Suprapubic skin (tissue), 4 donors: ENCODE measurements at places on chromosomes 16 and 17.

DNA sequence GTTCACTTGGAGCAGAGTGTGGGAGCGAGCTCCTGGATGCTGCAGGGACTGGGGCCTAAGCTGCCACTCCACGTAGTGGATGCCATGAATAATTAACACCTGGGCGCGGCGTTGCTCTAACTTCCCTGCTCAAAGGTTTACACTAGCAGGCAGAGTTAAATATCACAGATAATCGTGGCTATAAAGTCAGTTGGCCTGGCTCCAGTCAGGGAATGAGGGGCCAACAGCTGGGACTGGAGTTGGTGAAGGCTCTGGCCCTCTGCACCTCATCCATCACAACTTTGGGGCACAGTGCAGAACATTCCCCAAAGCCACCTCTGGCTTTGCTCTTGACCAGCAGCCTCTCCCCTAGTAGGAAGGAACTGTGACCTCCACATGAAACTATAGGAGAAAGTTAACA is 10.9 kb downstream of the HOXB4 start:
- no peaks in the 10 kb centered on the region for H3K36me3 ChIP-seq
- H3K27ac ChIP-seq, result no peak overlapping the region
- peaks cover 69% of the 10 kb centered on the region for H3K4me1 ChIP-seq
- H3K4me3 ChIP-seq, result no peak overlapping the region

GRCh38 chr17:74280093-74280513 is 6.1 kb downstream of the DNAI2 start:
- no peak overlapping the region for H3K4me3 ChIP-seq
- H3K4me1 ChIP-seq, result peaks cover 21% of the 10 kb centered on the region
- H3K36me3 ChIP-seq, result no peaks in the 10 kb centered on the region
- no peak overlapping the region for H3K27ac ChIP-seq
- no peak for DNase-seq
- H3K27me3 ChIP-seq, result peaks cover 8% of the 10 kb centered on the region

- peaks cover 51% of the 10 kb centered on the region for H3K4me1 ChIP-seq
- H3K36me3 ChIP-seq, result no peaks in the 10 kb centered on the region
- no peak overlapping the region for H3K4me3 ChIP-seq
- no peaks in the 10 kb centered on the region for H3K27me3 ChIP-seq
- DNase-seq, result no peak
These were observed 5.7 kb downstream of the SMIM5 start for GRCh38 chr17:75638893-75639292.

GRCh38 chr16:50210266-50211038 is 55.9 kb upstream of the ADCY7 start:
- no peak overlapping the region for H3K27ac ChIP-seq
- no peak for DNase-seq
- H3K27me3 ChIP-seq, result no peaks in the 10 kb centered on the region
- H3K36me3 ChIP-seq, result peaks cover 6% of the 10 kb centered on the region

DNA sequence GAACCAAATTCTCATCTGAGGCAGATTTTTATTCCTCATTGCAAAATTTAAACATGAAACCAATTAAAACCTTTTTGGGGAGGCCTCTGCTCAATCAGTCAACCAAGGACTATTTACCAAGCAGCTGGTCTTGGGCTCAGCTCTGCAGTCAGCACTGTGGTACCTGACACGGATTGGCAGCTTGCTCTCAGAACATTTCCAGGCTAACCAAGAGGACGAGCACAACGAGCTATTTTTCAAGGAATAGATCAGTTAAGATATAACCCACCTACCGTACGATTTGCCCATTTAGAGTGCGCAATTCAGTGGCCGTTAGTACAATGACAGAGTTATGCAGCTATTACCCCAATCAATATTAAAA is 26.4 kb upstream of the KLHDC4 start:
- H3K36me3 ChIP-seq, result no peaks in the 10 kb centered on the region
- H3K27me3 ChIP-seq, result no peaks in the 10 kb centered on the region
- DNase-seq, result no peak
- H3K4me1 ChIP-seq, result peaks cover 25% of the 10 kb centered on the region
